Urinary bladder (tissue), 4 donors: ENCODE measurements at places on chromosomes 6 and 20.

DNA sequence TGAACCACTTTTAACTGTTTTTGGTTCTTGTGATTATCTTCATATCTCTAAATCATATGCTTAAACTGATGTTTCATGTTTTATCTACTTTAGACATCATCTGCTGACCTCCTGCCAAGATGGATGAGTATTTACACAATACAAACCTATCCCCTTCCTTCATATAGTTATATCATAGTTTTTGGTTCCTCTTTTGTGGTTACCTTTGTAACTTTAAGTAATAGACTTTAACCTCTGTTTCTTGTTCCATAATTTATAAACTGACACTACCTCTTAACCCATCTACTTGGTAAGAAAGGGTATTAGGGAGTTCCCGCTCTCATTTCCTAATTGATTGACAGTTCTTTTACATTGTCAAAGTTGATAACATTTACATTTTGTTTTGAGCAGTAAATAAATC, 11.9 kb downstream of the PCMT1 start:
- DNase-seq: no peak

DNA sequence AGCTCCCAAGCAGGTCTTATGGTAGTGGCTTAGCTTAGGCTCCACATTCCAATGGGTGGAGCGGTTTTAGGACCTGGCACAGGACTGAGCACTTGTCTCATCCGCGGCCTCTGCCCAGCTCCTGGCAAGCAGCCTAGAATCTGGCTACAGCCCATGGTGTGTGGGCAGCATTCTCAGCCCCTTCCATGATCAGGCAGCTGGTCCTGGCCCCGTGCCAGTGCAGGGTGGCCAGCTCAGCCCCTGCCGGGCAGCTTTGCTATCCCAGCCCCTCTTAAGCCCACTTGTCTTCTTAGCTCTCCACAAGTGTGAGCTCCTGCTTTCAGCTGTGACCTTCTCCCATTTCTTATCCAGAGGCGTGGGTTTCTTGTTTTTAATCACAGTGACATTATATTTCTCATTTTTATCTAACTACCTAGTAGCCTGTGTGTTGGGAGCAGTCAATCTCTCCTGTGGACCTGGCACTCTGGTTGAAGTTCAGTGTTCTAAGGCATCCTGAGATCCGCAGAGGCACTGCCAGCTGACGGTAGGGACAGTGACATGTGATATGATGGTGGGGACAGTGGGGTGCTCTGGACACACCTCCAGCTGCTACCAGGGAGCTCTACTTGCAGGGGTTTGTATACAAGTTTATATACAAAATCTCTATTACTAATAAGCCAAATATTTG, 119.9 kb upstream of the PRND start:
- DNase-seq: no peak

- peak; percentile 60 for DNase-seq
Measured at GRCh38 chr6:44661221-44662008, 273.9 kb downstream of the CDC5L start.

- DNase-seq: no peak
Measured at GRCh38 chr6:124758663-124759062, 203.6 kb upstream of the RNF217 start.

- no peak for DNase-seq
Measured at GRCh38 chr6:105832313-105832761, 253.8 kb upstream of the PRDM1 start.

DNA sequence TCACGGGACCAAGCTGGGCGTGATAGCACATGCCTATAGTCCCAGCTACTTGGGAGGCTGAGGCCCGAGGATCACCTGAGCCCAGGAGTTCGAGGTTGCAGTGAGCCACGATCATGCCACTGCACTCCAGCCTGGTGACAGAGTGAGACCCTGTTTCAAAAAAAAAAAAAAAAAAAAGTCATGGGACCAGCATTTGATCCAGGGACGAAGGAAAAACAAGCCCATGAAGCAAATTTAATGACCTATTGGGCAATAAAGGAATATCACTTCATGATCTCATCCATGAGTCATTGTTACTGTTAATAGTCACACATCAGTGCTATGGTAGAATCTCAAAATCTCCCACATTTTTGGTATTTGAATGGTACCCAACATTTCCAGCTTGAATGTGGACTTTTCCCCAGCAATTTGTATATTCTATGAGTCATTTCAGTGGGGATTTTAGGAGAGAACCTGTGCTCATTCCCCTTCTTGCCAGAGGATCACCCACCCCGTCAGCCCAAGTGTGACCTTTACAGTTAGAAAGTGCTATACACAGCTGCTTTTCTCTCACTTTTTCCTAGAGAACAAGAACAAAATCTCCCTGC, 8.5 kb upstream of the SOD2 start:
- no peak for DNase-seq

DNA sequence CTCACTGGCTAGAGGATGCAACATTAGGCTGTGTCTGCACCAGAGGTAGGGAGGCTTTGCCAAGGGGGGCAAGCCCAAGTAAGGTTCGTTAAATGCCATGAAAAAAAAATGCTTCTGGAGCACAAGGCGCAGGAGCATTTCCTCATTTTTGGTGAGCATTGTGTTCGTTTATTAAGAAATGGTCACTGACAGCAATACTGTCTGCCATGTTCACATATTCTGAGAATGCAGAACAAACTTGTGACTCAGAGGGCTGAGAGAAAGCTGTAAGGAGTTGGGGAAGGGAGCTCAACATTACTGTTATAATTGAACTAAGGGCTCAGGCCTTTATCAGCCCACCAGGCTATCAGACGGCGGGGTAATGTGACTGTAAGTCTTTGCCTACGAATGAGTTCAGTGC, 465.4 kb upstream of the BTBD3 start:
- no peak for DNase-seq

- DNase-seq: no peak
Measured at GRCh38 chr6:88165844-88166492, at the start of gene CNR1. Gene CNR1, minus strand, starts transcription at chr6:88166347. Its CDS starts 21,073 bp downstream, at chr6:88145274.

DNA sequence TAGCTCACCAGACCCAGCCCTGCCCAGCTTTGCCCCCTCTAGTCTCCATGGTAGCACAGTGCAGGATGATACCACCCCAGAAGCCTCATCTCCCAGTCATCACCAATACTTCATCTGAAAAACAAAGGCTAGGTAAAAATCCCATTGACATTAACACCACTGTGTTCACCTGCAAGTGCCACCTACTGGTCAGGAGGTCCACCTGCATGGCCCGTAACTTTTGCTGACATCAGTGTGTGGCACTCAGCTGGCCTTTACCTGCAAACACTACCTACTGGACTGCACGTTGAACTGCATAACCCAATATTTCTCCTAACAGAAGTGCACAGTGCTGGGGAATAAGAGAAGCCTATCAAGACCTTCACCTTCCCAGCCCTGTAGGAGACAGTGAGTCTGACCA, 234.7 kb upstream of the ADGRB3 start:
- DNase-seq: no peak

- DNase-seq: no peak
Measured at GRCh38 chr6:3321042-3321441, 62.3 kb downstream of the PSMG4 start.

DNA sequence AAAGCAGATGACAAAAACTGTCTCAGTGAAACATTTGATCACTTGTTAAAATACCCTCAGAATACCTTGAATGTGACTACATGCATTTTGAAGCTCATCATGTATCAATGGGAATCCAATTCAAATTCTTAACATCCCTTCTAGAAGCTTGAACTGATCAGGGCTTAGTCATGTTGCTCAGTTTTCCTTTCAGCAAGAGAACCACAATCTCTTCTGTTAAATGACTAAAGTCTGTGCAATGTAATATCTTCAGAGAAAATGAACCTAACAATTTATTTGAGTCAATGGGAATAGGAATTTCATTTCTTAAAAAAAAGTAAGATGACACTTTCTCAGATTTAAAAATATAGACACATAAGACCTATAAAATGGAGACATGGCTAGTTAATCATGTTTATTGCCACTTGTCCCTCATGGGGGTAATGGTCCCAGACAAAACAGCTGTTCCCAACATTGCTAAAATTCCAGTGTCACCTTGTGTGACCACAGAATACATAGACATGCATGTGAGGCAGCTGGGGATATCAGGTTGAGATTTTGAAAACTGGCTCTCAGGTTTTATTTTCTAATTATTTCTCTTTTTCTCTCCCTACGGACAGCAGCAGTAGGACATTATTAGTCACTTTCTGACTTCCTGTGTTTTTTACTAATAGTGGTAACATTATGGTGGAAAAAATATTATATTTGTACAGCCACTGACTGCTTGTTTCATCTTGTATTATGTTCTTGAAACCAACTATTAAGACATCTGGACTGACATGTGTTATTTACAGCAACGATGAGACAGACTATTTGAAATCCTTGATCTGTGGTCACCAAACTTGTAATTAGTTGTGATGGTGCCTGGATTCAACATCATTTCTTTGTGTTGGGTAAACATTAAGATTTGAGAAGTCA, 192.5 kb downstream of the COL9A1 start:
- no peak for DNase-seq

- no peak for DNase-seq
Measured at GRCh38 chr20:1687053-1687452, 29.5 kb upstream of the SIRPG start.

DNA sequence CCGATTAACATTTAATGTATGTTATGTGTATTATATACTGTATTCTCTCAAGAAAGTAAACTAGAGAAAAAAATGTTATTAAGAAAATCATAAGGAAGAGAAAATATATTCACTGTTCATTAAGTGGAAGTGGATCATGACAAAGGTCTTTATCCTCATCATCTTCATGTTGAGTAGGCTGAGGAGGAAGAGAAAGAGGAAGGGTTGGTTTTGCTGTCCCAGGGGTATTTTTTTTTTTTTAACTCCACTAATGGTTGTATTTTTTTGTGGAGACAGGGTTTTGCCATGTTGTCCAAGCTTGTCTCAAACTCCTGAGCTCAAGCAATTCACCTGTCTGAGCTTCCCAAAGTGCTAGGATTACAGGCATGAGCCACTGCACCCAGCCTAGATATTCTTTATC, 11.0 kb downstream of the ECT2L start:
- DNase-seq: no peak

DNA sequence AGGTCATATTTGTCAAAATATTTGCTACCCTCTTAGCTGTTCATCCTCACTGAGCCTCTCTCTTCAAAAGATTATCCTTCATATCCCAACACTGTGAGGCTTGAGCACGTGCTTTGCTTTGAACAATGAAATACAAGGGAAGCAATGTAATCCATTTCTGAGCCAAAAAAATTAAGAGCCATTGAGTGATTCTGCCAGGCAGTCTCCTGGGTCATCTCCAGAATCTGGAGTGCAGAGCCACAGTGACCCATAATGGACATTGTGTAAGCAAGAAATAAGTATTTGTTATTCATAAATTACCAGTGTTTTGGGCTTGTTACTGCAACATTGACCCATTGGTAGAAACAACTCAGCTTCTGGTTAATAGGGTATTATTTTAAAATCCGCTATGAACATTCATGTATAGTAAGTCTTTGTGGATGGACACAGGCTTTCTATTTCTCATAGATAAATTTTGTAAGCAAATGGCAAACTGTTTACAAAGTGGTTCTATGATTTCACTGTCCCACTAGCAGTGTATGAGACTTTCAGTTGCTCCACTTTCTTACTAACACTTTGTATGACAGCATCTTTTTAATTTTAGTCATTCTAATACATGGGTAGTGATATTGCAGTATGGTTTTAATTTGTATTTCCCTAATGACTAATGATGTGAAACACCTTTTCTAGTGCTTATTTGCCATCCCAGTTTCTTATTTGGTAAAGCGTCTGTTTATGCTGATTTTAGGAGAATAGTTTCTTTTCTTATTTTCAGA, 358.2 kb downstream of the PLCB1 start:
- no peak for DNase-seq

GRCh38 chr20:34561661-34562060, 3.1 kb downstream of the MAP1LC3A start:
- no peak for DNase-seq

GRCh38 chr20:5885866-5886265, 64.5 kb downstream of the TRMT6 start:
- DNase-seq: no peak

GRCh38 chr6:149015535-149016525, 269.0 kb downstream of the UST start:
- DNase-seq: no peak

DNA sequence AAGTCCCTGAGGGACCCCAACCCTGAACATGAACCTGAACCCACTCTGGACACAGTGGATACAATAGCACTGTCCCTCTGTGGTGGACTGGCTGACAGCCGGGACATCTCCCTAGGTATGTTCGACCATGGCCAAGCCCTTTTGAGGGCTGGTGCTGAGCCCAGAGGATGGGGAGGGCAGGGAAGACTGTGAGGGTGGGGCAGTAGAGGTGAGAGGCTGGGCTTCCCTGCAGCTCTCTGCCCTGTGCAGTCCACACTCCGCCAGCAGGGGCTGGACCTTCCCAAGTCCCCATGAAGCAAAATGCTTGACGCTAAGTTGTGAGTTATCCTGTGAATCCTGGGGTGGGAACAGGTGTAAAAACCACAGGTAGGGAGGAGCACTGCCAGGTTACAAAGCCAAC, 11.5 kb downstream of the LPIN3 start:
- DNase-seq: no peak

DNA sequence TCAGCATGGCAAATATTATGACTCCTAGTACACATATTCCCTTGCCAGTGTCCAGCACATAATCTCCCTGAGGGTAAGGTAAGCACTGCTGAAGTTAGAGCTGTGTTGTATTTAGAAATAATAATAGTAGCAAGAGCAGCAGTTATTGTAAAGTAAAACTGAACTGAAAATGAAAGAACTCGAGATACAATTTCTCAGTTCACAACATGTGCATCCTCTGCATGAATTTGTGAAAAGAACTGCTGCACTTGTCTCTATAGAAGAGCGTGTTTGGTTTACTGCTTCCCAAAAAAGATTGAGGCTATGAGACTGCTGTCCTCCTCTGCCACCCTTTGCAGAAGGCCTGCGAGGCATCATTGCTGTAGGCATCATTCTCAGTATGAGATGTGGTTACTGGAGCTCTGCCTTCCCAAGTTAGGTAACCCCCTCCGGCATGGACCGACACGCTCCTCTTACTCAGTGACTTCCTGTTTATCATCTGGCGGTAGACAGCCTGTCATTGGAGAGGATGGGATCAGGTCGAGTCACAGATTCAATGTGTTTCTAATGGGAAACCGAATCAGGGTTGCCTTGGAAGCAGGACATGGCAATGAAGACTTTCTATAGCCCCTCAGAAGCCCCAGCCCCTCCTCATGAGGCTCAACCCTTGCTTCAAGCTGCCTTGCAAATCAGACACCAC, 48.1 kb downstream of the SLC24A3 start:
- DNase-seq: no peak

- DNase-seq: no peak
Measured at GRCh38 chr6:11277275-11278206, 45.1 kb upstream of the NEDD9 start.

DNA sequence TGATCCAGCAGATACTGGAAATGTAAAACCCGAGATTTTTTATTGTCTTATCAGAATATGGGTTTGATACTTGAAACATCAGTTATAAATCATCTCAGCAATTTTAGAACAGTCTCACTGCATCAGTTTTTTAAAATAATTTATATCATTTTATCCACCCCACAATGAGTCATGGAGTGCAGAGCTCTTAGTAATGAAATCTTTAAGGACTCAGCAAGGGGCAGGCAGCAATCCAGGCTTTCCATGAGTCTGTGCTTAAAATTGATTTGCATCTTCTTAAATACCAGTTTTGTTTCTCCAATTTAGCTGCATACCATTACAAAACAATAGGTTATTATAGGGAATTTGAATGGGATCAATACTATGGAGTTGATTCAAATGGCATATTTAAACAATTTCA, 832.3 kb downstream of the C6orf118 start:
- DNase-seq: no peak
